ENCODE measurements at places on chromosomes 12 and 14. TPM values are rescaled to one million over a fixed set of nuclear protein-coding genes. Genes with fewer than 3 reads are reported as not detected.

The LUM gene
- polyA plus RNA-seq, result 6.9 TPM

The SYNDIG1L gene
- polyA plus RNA-seq, result not detected

The HPD gene
- not detected for polyA plus RNA-seq

The LRP1-AS gene
- polyA plus RNA-seq, result not detected

The BATF gene
- 10.1 TPM for polyA plus RNA-seq

The GPR68 gene
- polyA plus RNA-seq, result 1.9 TPM

The LGR5 gene
- 0.06 TPM for polyA plus RNA-seq

The GLIPR1L1 gene
- not detected for polyA plus RNA-seq
